ENCODE measurements at places on chromosomes 11 and 22.

DNA sequence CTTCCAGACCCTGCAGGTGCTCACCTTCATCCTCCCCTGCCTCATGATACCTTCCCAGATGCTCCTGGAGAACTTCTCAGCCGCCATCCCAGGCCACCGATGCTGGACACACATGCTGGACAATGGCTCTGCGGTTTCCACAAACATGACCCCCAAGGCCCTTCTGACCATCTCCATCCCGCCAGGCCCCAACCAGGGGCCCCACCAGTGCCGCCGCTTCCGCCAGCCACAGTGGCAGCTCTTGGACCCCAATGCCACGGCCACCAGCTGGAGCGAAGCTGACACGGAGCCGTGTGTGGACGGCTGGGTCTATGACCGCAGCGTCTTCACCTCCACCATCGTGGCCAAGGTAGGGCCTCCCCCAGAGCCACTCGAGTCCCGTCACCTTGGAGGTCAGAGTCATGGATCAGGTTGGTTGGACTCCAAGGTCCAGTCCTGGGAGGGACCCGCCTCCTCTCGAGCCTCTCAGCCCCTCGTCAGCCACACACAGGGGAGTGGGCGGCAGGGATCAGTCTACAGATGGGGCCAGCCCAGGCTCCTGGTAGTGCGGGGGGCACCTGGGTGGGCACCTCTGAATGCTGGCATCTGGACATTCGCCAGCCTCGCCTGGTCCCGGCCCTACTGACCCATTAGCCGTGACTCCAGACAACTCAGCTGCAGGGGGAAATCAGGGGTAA lies 34.8 kb upstream of the SLC22A12 start:
- no peak for DNase-seq

- DNase-seq = no peak
These were observed 17.6 kb upstream of the CD44 start for GRCh38 chr11:35121326-35121865.

GRCh38 chr22:31980628-31981027 lies 36.3 kb downstream of the YWHAH start:
- no peak for DNase-seq

DNA sequence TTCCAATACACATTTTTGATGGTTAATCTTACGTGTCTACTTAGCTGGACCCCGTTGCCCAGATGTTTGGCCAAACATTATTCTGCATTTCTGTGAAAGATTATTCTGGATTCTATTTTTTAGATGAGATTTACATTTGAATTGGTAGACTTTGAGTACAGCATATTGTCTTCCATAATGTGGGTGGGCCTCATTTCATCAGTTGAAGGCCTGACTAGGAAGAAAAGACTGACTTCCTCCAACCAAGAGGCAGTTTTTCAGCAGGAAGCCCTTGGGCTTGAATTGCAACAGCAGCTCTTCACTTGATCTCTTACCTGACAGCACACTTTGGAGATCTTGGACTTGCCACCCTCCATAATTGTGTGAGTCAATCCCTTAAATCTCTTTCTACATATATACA lies 58.7 kb downstream of the FDX1 start:
- DNase-seq = no peak

GRCh38 chr22:35308480-35309021 lies 8.9 kb downstream of the TOM1 start:
- no peak for DNase-seq

DNA sequence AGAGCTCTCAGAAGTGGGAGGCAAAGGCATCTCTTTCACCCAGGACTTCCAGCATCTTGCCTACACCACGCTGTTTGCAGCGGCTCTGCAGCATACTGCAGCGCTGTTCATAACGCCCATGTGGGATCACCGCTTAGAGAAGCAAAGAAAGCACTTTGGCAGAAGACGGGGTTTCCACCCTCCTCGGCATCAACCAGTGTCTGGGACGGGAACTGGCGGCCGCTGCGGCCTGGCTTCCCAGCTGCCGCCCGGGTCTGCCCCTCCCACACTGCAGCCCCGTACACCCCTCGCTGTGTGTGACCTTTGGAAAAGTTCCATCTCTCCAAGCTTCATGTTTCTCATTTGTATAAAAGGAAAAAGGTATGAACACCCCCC lies 545 bp upstream of the TIRAP start:
- peak; percentile 39 for DNase-seq

- DNase-seq = no peak
These were observed 287.1 kb upstream of the RAG2 start for GRCh38 chr11:36885154-36885553.

DNA sequence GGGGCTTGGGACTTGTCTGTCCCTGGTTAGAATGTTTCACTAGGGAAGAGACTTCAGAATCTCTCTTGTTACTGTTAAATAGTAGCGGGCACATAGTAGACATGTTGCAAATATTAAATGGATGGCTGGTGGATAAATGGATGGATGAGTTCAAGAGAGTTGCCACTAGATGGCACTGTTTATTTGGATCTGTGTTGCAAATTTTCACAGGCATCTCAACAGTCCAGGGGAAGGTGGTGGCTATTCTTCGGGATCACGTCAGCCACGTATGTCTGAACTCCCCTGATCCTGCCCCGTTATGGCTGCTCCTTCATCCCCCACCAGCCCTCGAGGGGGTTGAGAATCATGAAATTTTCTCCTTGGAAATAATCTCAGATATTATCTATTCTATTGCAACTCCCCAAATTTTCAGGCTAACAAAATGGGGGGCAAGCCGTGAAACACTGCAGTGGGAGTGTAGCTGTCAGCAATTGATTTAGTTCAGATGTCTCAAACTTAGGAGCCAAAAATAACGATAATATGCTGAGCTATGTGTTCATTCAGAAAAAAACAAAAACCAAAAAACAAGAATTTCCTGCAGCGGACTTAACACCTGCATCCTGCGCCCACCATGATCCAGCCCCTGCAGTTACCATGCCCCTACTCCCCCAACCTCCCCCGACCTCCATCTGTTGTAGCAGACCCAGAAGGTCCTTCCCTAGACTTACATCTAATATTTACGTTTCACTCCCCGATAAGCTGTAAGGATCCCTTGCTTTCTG lies 29.1 kb upstream of the BIRC3 start:
- DNase-seq = peak; percentile 68

DNA sequence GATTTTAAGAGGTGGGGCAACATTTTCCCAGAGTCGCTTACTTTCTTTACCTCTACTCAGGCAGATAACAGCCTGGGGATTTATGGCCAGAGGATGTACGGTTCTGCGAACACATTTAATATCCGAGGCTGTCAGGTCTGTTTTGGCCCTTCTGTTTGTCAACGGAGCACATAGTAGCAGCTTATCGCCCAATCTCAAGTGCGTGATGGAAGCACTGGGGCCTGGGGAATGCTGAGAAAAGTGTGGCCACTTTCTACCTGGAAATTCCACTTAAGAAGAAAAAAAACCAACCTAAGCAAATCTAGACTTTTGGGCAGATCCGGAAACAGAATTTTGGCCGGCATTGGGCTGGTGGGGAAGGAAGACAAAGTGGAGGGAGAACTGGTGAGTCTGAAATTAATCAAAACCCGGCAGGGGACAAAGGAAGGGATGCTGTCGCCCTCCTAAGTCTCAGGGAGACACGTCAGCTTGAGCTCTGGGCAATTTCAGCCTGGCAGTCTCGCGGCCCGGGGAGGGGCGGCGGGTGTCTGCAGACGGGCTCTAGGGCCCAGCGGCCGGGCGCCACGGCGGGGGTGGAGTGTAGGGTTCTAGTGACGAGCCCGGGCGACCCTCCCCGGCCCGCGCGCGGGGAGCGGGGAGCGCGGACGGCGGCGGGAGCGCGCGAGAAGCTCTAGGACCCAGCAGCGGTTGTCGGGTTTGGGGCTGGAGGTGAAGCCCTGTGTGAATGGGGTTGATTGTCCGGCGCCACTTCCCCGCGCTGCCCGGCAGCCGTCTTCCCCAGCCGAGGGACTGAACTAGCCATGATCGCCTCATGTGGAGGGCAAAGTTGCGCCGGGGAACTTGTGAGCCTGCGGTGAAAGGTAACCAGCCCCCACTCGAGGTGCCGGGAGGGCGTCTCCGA lies at the start of gene AMOTL1:
Gene AMOTL1, plus strand, starts transcription at position 656 of the 901 bp plus-strand sequence. Its CDS starts 156 bp downstream, at position 812.
- DNase-seq = peak; percentile 89

- peak; percentile 20 for DNase-seq
These were observed 36.9 kb upstream of the RAB1B start for GRCh38 chr11:66231561-66231960.

- no peak for DNase-seq
These were observed 37.8 kb upstream of the NAV2 start for GRCh38 chr11:19674836-19675235.

DNA sequence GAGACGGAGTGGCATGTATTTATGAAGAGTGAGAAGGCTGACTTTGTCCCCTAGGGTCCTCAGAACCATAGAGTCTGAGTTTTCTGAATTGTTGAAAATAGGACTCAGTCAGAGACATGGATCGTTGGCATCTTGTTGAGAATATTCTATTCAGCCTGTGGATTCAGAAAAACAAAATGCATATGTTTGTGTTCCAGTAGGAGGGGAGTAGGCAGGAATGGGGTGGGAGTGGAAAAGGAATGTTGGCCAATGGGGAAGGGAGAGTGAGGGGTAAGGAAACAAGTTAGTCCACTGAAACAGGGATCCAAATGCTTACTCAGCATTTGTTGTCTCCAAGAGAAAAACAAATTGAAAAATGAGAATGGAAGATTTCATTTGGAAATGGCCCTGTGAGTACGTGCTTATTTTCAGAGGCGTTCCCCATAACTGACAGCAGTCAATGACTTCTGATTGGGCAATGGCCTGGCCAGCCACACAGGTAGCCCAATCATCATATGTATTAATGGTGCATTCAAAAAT lies 14.7 kb downstream of the BARX2 start:
- no peak for DNase-seq

- no peak for DNase-seq
These were observed 71.1 kb upstream of the SLC25A18 start for GRCh38 chr22:17492247-17492646.

DNA sequence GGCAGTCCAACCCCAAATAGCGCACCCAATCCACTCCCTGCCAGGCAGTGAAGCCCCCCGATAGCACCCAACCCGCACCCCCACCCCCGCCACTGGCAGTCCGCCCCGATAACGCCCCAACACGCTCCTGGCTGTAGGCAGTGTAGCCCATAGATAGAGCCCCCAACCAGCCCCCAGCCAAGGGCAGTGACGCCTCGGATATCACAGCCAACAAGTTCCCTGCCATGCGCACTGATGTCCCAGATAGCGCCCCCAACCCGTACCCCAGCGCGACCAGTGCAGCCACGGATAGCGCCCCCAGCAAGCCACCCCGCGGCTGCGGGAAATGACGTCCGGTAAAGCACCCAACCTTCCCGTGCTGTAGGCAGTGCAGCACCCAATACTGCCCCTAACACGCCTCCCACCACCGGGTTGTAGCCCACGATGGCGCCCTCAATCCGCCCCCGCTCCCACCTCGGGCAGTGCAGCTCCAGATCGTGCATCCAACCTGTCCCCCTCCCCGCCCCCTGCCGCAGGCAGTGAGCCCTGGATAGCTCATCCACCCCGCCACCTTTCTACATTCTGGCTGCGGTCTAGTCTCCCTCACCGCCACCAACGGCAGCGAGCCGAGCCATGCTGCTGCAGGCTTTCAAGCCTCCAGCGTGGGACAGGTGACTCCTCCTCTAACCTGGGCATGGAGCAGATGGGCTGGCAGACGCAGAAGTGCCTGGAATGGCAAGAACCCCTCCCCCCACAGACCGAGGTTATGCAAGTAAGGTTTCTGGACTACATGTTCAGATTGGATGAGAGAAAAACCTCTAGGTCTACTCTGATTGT lies 625 bp downstream of the RFPL2 start:
- DNase-seq = peak; percentile 52

GRCh38 chr11:103586756-103587155 lies 449.7 kb upstream of the DDI1 start:
- no peak for DNase-seq

DNA sequence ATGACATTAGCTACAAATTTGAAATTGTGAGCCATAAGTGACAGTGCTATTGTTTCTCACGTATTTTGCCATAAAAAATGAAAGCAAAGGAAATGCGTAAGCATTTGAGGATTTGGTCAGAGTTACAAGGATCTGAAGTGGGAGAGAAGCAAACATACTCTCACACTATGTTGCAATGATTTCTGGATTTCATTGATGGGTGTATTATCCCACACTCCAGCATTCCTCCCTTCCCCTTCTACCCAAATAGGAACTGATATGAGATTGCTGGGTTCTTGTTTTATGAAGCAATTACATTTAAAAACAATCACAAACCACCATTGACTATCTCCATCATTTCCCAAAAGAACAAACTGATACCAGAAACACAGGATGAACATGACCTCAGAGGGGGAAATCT lies 314.0 kb upstream of the CTSC start:
- DNase-seq = no peak

DNA sequence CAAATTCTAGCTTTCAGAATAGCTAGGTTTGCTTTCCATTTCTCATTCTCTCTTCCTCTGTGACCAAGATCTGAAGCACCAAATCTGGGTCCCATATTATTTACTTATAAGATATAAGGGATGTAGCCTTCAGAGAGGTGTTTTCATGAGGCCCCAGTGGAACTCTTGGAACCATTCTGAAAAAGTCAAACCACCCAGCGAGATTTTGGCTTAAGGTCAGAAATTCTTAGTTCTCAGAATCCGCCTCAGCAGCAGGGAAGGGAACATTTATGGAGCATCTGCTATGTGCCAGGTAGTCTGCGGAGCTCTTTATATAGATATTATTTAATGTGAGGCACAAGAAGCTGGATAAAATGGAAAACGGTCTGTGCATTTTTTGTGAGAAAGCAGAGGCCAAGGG lies 6.3 kb downstream of the NAV2 start:
- DNase-seq = no peak

- DNase-seq = no peak
These were observed 124.9 kb downstream of the C11orf58 start for GRCh38 chr11:16863389-16863788.

DNA sequence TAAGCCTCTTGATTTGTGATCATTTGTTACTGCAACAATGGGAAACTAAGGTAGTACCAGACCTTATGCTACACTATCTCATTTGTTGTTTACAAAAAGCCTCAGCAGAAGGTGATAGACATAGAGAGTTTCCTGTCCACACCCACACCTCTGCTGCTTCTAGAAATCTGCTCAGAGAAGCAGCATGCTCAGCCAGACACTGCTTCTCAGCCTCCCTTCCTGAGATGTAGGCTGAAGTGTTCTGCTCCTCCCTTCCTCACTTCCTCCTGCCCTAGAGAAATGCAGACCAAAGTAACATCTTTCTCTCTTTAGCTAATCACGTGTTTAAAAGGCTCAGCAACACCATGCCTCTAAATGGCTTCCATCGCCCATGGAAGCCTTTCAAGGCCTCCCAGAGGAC lies 88.4 kb downstream of the SLC1A2 start:
- no peak for DNase-seq

DNA sequence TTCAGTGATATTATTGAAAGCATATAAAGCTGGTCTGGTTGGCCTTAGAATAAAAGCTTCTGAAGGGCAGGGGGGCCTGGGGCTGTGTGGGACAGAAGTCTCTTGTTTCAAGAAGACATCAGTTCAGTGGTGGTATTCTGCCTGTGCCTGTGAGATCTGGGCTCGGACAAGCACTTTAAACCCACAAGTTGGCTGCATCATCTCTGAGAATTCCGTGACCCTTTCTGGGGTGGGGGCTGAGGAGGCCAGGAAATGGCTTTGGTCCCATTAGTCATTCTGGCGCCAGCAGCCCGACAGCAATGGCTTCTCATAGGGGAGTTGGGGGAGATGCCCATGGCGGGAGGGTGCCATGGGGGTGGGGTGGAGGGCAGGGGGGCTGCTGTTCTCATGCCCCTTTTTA lies 104.1 kb downstream of the PKNOX2 start:
- no peak for DNase-seq
